ENCODE measurements at places on chromosomes 2 and 18.

- DNase-seq = no peak
Measured at GRCh38 chr2:236728916-236729670, 159.5 kb downstream of the ACKR3 start.

- no peak for DNase-seq
Measured at GRCh38 chr2:10175441-10175840, 52.9 kb downstream of the RRM2 start.

GRCh38 chr2:156182132-156182531 lies 150.4 kb downstream of the NR4A2 start:
- no peak for DNase-seq

GRCh38 chr18:3692691-3693090 lies 242.7 kb downstream of the TGIF1 start:
- no peak for DNase-seq

DNA sequence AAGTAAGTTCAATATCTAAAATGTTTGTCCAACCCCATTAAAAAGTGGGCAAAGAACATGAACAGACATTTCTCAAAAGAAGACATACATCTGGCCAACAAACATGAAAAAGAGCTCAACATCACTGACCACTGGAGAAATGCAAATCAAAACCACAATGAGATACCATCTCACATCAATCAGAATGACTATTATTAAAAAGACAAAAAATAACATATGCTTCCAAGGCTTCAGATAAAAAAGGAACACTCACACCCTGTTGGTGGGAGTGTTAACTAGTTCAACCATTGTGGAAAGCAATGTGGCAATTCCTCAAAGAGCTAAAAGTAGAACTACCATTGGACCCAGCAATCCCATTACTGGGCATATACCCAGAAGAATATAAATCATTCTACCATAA lies 931.1 kb downstream of the LRP1B start:
- DNase-seq = no peak

DNA sequence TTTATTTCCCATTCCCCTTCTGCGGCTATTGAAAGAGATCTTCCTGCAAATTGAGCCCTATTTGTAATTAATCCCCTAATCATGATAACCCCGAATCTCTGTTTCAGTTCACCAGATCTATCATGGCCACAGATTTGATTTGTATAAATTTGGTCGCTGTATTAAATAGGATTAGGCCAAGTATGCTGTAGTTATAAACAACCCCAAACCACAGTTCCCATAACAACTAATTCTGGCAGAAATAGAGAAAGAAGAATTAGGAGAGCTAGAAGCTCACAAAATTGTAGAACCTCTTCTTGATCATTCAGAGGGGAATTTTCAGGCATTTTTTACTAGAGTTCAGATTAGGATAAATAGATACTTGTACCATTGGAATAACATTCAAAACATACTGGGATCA lies 433.7 kb upstream of the TNP1 start:
- no peak for DNase-seq

DNA sequence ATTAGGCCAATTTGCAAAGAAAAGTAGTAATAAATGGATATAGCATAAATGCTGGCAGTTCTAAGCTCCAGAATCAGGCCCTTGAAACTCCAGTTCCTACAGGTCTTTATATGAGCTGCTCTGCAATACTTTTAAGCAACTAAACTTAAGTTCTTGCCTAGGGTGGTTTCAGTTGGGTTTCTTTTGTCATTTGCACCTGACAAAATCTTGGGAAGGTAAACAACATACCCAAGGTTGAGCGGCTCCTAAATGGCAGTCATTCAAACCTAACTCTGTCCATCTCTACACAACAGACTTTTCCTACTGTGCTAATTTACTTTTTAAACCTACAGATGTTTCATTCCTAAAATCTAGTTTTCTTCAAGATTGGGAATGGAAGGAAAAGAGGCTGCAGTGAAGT lies 9.3 kb upstream of the KANSL1L start:
- DNase-seq = no peak

- no peak for DNase-seq
Measured at GRCh38 chr18:11470941-11471340, 138.5 kb upstream of the SLC35G4 start.

- no peak for DNase-seq
Measured at GRCh38 chr2:191158193-191158592, 7.4 kb upstream of the STAT4 start.

DNA sequence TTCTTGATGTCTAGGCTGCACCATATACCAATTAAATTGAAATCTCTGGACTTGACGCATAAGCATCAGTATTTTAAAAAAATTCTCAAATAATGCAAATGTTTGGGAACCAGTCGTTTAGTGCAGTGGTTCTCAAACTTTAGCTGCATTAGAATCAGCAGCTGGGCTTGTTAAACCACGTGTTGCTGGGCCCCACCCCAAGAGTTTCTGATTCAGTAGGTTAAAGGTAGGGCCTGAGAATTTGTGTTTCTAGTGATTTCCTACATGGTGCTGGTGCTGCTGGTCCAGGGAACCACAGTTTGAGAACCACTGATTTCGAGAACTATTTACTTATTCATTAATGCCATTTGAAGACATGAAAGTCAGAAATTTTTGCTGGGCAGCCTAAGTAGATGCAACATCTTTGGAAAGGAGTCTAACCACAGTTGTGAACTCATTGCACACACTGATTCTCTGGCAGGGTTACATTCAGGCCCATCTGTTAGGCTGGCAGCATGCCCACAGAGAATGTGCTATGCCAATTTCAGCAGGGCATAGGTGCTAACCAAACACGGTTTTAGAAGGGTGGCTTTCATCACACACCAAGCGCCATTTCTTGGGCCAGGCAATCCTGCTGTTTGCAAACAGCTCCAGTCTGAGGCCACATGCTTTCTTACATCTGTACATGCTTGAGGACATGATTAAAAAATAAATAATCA lies 26.4 kb upstream of the ATP5MC3 start:
- no peak for DNase-seq

DNA sequence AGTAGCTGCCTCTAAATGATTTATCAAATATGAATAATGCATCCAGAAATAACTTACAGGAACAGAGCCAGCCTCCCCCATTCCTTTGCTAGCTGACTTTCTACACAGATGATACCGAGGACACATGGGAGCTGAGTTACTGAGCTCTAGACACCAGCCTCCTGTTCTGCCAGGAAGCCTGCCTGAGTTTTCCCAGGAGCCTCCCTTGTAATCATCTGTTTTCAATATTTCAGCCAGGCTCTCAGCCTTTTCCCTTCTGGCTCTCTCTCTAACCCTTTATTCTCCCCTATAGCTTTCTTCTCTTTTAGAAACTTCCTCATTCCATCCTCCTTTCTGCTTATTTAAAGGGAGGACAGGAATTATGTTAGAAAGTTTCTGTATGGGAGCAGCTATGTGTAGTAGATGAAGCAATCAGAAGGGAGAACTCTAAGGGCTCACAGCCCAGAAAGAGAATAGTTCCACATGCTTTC lies 911.6 kb downstream of the TDRD15 start:
- no peak for DNase-seq

- DNase-seq = no peak
Measured at GRCh38 chr2:134433469-134433868, 179.6 kb downstream of the MGAT5 start.

DNA sequence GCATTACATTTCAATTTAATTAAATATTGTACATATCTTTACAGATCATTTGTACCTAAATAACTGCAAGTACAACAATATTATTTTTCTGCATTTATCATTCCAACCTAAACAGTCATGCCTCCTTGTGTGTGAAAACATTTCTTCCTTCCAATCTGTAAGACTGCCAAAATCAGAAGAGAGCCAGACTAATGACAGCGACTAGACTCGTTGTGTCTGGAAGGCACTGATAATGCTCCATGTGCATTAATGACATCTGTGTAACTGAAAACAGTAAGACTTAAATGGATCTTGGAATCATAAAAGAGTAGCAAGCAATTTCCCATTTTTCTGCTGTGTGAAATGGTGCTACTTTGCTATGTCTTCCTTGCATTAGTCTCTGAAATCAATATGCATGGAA lies 278.0 kb upstream of the DSEL start:
- no peak for DNase-seq

GRCh38 chr2:106115250-106115649 lies 78.9 kb downstream of the UXS1 start:
- DNase-seq = no peak

DNA sequence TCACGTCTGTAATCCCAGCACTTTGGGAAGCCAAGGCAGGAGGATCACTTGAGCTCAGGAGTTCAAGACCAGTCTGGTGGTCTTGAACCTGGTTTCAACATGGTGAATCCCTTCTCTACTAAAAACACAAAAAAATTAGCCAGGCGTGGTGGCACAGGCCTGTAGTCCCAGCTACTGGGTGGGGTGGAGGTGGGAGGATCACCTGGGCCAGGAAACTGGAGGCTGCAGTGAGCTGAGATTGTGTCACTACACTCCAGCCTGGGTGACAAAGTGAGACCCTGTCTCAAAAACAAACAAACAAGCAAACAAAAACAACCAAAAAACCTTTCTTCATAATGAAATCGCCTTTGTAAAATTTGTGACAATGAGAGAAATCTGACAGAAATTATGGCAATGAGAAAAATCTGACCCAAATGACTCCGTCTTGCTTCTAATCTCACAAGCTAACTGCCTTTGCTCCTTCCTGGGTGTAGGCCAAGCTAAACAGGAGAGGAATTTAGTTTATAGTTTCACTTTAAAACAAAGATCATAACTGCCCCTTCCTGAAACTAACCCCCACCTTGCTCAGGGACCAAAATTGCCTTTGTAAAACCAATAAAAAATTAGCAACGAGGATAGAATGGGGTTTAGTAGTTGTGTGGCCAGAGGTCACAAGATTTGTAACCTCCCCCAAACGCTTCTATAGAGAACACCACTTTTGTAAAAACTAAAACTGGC lies 60.7 kb upstream of the KIF5C start:
- DNase-seq = no peak

- DNase-seq = no peak
Measured at GRCh38 chr2:24241528-24241927, 66.7 kb downstream of the FAM228A start.
